ENCODE measurements at places on chromosomes 6 and 20.

GRCh38 chr20:51833326-51833725, 31.0 kb upstream of the SALL4 start:
- DNase-seq, result no peak

DNA sequence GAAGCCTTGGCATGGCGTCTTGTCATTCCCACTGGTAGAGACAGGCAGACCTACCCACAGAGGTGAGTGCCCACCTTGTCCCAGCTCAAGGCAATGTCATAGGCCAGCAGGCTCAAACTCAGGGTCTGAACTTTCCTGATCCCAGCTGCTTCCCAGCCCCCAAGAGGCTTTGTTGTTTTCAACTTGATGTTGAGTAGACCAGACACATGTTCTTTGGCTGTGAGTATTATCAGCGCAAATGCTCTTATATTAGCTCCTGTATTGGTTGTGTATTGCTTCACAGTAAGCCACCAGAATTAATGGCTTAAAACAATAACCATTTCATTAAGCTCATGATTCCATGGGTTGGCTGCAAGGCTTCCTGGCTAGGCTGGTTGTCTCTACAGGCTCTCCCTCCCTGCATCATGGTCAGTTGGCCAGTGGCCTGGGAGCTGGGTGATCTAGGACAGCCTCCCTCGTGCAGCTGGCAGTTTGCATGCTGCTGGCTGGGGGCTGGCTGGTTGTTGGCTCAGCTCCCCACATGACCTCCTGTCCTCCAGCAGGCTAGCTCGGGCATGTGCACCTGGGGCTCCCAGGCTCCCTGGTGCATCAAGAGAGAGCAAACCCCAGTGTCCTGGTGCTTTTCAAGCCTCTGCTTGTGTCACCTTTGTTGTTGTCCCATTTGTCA, 21.6 kb downstream of the TOX2 start:
- no peak for DNase-seq

- no peak for DNase-seq
Observed at GRCh38 chr20:1012359-1013168, 10.5 kb upstream of the RSPO4 start.

DNA sequence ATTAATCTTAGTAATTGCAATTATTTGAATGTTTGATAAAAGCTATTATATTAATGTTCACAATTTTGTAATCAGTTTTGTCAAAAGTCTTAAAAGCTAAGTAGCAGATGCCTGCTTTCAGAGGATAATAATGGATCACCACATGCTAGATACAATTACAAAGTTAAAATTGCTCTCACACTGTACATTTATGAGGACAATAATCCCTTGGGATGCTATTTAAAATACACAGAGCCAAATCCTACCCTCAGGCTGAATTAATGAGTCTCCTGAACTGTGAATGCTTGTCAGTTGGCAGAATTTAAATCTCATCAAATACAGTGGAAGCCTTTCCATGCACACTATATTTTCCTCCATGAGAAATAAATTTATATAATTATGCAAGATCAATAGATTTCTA, 153.3 kb upstream of the SYNCRIP start:
- no peak for DNase-seq

- DNase-seq, result no peak
Observed at GRCh38 chr6:168450917-168451316, 9.9 kb downstream of the SMOC2 start.

Measured in activated CD8-positive, alpha-beta memory T cell treated with anti-CD3 and anti-CD28 coated beads for 4 hours (primary cell).